IMR-90 (cell line): ENCODE measurements at places on chromosomes 2 and 18. TPM values are rescaled to one million over a fixed set of nuclear protein-coding genes. Genes with fewer than 3 reads are reported as not detected.

The FAM237A gene
- total RNA-seq: not detected in 2 replicates

The FSIP2 gene
- under 0.01 TPM in 1 of 2 replicates, not detected in the other for total RNA-seq

The AMER3 gene
- not detected in 2 replicates for total RNA-seq

The SPDYA gene
- not detected in 2 replicates for total RNA-seq

The SLC8A1 gene
- total RNA-seq: 57.0 and 86.1 TPM in 2 replicates

The RAX gene
- not detected in 2 replicates for total RNA-seq

The CNTNAP5 gene
- total RNA-seq: not detected in 2 replicates

The SERPINB12 gene
- total RNA-seq: not detected in 2 replicates

The MAP3K19 gene
- not detected in 2 replicates for total RNA-seq

The ALPI gene
- not detected in 2 replicates for total RNA-seq

The ANKRD30B gene
- not detected in 2 replicates for total RNA-seq

The SETBP1 gene
- 0.28 and 0.36 TPM in 2 replicates for total RNA-seq

The EPAS1 gene
- 21.9 and 40.7 TPM in 2 replicates for total RNA-seq

The TUBB8B gene
- not detected in 2 replicates for total RNA-seq

The DUSP2 gene
- total RNA-seq: 1.8 and 2.5 TPM in 2 replicates

The LONRF2 gene
- 0.54 and 0.83 TPM in 2 replicates for total RNA-seq

The ANKRD62 gene
- not detected in 2 replicates for total RNA-seq

The SERPINB11 gene
- 0.18 TPM in 1 of 2 replicates, not detected in the other for total RNA-seq

The NEU2 gene
- total RNA-seq: not detected in 2 replicates

The PIEZO2 gene
- 3.3 and 4.1 TPM in 2 replicates for total RNA-seq

The LRP1B gene
- under 0.01 TPM in 2 replicates for total RNA-seq

The LRRC30 gene
- total RNA-seq: not detected in 2 replicates

The NDUFB3 gene
- total RNA-seq: 41.0 and 105 TPM in 2 replicates

The ZAP70 gene
- total RNA-seq: under 0.01 TPM in 1 of 2 replicates, not detected in the other

The UGT1A8 gene
- total RNA-seq: not detected in 2 replicates

The TPGS2 gene
- 151 and 201 TPM in 2 replicates for total RNA-seq

The PLA2R1 gene
- 0.28 and 0.54 TPM in 2 replicates for total RNA-seq

The ALPP gene
- total RNA-seq: not detected in 2 replicates

The CPO gene
- total RNA-seq: not detected in 2 replicates

The POTEC gene
- not detected in 2 replicates for total RNA-seq

The HOXD3 gene
- not detected in 2 replicates for total RNA-seq

The APLF gene
- total RNA-seq: 2.3 and 3.3 TPM in 2 replicates

The NXPH2 gene
- not detected in 2 replicates for total RNA-seq

The SCTR gene
- not detected in 2 replicates for total RNA-seq

The DOCK10 gene
- total RNA-seq: 63.6 and 75.3 TPM in 2 replicates

The CYP1B1 gene
- 1.1 and 1.9 TPM in 2 replicates for total RNA-seq

The NCL gene
- 289 and 506 TPM in 2 replicates for total RNA-seq

The NT5C1B gene
- total RNA-seq: not detected in 2 replicates

The GAL3ST2 gene
- total RNA-seq: not detected in 2 replicates

The RAB6D gene
- not detected in 2 replicates for total RNA-seq

The HOXD13 gene
- total RNA-seq: not detected in 2 replicates

The SOWAHC gene
- total RNA-seq: 4.8 and 8.9 TPM in 2 replicates

The FEV gene
- total RNA-seq: not detected in 2 replicates

The OSBPL6 gene
- 2.8 and 3.2 TPM in 2 replicates for total RNA-seq

The ATOH8 gene
- 7.8 and 7.9 TPM in 2 replicates for total RNA-seq

The RBM44 gene
- 0.18 and 0.28 TPM in 2 replicates for total RNA-seq

The CD8A gene
- total RNA-seq: not detected in 2 replicates

The LINC00305 gene
- not detected in 2 replicates for total RNA-seq

The LYPD6B gene
- under 0.01 TPM in 1 of 2 replicates, not detected in the other for total RNA-seq

The DLX2 gene
- not detected in 2 replicates for total RNA-seq

The IL1B gene
- total RNA-seq: 3.0 and 3.6 TPM in 2 replicates

The TLX2 gene
- not detected in 2 replicates for total RNA-seq

The RAD51AP2 gene
- not detected in 2 replicates for total RNA-seq

The SLC23A3 gene
- under 0.01 and 0.18 TPM in 2 replicates for total RNA-seq

The DCC gene
- total RNA-seq: 0.54 and 0.83 TPM in 2 replicates

The RPL37A gene
- 341 and 804 TPM in 2 replicates for total RNA-seq
